ENCODE measurements at places on chromosomes 11 and 22. TPM values are rescaled to one million over a fixed set of nuclear protein-coding genes. Genes with fewer than 3 reads are reported as not detected.

C11orf16 gene
- total RNA-seq: not detected

TCN2 gene
- total RNA-seq: 5.2 TPM

MEN1 gene
- total RNA-seq: 7.3 TPM

FAM111A gene
- total RNA-seq: 17.2 TPM

OR2AG1 gene
- total RNA-seq: not detected

IPO7 gene
- 107 TPM for total RNA-seq

ME3 gene
- 16.7 TPM for total RNA-seq

All from skeletal muscle tissue (tissue), 5 donors.